ENCODE measurements at places on chromosomes 1 and 21. TPM values are rescaled to one million over a fixed set of nuclear protein-coding genes. Genes with fewer than 3 reads are reported as not detected.

DNA sequence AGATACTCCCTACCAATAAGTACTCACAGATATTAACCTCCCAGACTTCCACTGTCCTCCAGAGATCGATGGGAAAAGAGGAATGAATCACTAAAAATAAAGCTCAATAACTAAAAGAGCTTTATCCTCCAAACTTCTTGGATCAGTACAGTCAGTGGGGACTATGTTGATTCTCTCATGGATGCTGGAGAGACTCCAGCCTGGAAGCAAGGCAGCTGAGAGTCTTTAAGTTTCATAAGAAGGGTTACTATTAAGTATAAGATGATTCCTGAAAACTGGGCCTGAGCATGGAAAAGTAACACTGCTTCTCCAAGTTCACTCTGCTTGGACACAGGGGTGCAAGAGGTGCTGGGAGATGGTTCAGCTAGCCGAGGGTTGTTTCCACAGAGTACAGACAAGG lies 6.2 kb upstream of the DDR2 start:
- no peak for DNase-seq
- H3K4me1 ChIP-seq = peaks cover 41% of the 10 kb centered on the region
- no peaks in the 10 kb centered on the region for H3K27me3 ChIP-seq
- H3K36me3 ChIP-seq = no peaks in the 10 kb centered on the region

DNA sequence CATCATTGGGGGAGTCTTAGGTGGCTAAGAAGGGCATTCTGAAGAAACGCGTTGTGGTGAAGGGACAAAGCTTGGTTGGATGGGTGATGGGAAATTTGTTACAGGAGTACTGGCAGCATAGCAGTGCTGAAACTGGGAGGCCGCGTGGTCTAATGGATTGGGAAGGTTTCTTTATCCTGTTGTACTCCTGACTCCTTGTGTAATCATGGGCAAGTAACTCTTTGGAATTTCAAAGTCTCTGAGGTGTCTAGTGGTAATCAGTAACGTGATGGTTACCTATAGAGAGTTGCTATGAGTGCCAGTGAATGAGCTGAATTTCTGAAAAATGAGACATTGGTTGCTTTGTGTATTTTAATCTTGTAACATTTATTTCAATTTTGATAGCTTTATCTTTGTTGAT lies 18.5 kb downstream of the DONSON start:
- H3K36me3 ChIP-seq = peaks cover 91% of the 10 kb centered on the region
- H3K27me3 ChIP-seq = no peaks in the 10 kb centered on the region
- no peaks in the 10 kb centered on the region for H3K4me1 ChIP-seq
- no peak overlapping the region for H3K27ac ChIP-seq
- no peak for DNase-seq

- H3K27ac ChIP-seq = no peak overlapping the region
- DNase-seq = no peak
- H3K27me3 ChIP-seq = no peaks in the 10 kb centered on the region
- H3K36me3 ChIP-seq = peaks cover 4% of the 10 kb centered on the region
Measured at GRCh38 chr1:37865348-37866120, 6.1 kb upstream of the MTF1 start.

DEPDC1 gene
- 70.3 TPM for total RNA-seq

HIPK1 gene
- 71.8 TPM for total RNA-seq

DNA sequence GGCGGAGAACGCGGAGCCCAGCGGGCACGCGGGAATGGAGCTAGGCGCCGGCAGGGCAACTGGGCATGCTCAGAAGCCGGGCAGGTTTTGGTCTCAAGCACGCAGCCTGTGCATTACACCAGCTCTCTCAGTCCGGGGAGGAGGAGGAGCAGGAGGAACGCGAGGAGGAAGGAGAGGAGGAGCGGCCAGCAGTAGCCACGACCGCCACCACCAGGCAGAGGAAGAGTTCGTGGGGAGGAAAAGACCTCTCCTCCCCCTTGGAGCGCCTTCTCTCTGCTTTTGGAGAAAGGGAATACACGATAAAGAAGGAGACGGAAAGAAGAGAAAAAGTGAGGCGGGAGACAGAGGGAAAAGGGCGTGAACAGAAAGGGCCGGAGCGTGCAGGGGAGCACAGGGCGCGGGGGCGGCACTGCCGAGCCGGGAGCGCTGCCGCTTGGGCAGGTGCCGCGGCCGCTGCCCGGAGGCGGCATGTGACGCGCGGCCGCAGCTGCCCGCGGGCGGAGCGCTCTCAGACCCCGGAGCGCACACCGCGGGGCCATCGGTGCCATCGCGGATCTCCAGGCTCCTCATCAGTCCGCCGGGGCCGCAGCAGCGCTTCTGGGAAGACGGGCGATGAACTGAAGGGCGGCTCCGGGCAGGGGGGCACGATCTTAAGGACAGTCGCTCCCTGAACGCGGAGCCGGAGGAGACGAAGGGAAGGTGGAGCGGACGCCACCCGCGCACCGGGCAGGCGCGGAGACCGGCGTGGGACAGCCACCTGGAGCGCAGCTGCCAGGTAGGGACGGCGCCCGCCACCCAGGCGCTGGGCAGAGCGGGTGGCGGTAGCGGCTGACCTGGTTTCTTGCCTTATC lies at the start of gene CHRM3:
Gene CHRM3 (plus strand): TSS at position 116 of the 851 bp plus-strand sequence. CDS start 520,884 bp downstream, outside the sequence.
- H3K27ac ChIP-seq = no peak within 1 kb of the TSS
- peaks cover 42% of the 10 kb centered on the region for H3K27me3 ChIP-seq
- H3K36me3 ChIP-seq = no peaks in the 10 kb centered on the region
- DNase-seq = no peak
- H3K4me1 ChIP-seq = no peaks in the 10 kb centered on the region
- H3K4me3 ChIP-seq = no peak within 1 kb of the TSS

DNA sequence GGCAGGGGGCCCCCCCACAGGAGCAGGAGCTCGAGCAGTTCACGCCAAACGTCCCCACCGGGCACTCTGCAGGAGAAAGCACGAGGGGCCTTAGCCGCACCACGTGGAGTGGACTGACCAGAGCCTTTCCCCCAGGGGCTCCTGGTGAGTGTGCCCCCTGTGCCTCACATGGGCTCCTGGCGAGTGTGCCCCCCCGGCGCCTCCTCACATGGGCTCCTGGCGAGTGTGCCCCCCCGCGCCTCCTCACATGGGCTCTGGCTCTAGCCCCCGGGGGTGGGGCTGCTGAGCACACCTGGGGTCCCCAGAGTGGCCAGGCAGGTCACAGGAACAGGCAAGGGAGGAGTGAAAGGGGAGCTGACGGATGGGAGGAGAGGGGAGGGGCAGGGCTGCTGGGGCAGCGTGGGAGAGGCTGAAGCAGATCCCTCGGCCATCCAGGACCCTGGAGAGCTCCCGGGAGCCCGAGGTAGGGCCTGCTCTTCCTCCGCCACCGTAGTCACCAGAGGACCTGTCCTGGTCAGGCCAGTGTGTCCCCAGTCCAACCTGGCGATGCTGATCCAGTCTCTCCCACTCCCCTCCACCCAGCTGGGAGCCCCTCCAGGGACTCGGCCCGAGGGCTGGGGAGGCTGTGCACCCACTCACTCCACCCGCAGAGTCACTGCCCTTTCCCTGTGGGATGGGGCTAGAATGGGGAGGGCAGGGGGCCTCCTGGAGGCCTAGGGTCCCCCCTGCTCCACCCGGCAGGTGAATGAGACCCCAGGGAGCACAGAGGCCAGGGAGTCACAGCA lies 47.6 kb downstream of the ARHGEF16 start:
- H3K4me1 ChIP-seq = no peaks in the 10 kb centered on the region
- H3K4me3 ChIP-seq = no peak overlapping the region
- DNase-seq = peak; percentile 60
- H3K27me3 ChIP-seq = no peaks in the 10 kb centered on the region

DNA sequence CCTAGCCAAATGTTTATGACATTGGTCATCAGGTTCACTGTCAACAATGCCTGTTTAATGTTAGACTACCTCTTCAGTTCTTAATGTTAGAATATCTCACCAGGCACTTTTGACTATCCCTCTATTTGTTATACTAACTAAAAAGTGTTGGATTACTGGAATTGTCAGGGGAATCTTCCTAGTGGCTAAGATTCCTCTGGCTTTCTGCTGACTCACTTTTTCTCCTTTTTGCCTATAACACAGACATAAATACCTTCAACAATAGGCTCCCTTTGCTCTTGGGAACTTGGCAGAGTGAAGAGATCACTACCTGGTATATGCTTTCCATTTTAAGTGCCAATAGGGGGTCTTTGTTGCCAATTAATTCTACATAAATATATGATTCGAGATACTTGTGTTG lies 68.5 kb downstream of the TMEM200B start:
- H3K36me3 ChIP-seq = peaks cover 76% of the 10 kb centered on the region
- H3K4me3 ChIP-seq = no peak overlapping the region
- no peak for DNase-seq
- H3K27me3 ChIP-seq = no peaks in the 10 kb centered on the region
- H3K27ac ChIP-seq = no peak overlapping the region

MMP23B gene
- 0.55 TPM for total RNA-seq

GRCh38 chr1:30272277-30273020 lies 450.9 kb downstream of the MATN1 start:
- H3K27me3 ChIP-seq = no peaks in the 10 kb centered on the region
- peaks cover 62% of the 10 kb centered on the region for H3K4me1 ChIP-seq
- no peaks in the 10 kb centered on the region for H3K36me3 ChIP-seq
- H3K27ac ChIP-seq = peak overlapping the region; percentile 81

GRCh38 chr1:27513528-27513927 lies 23.6 kb upstream of the WASF2 start:
- no peaks in the 10 kb centered on the region for H3K4me1 ChIP-seq
- no peaks in the 10 kb centered on the region for H3K36me3 ChIP-seq
- no peaks in the 10 kb centered on the region for H3K27me3 ChIP-seq
- H3K4me3 ChIP-seq = no peak overlapping the region

SCNM1 gene
- 57.5 TPM for total RNA-seq

KCNE2 gene
- 0.31 TPM for total RNA-seq

DNA sequence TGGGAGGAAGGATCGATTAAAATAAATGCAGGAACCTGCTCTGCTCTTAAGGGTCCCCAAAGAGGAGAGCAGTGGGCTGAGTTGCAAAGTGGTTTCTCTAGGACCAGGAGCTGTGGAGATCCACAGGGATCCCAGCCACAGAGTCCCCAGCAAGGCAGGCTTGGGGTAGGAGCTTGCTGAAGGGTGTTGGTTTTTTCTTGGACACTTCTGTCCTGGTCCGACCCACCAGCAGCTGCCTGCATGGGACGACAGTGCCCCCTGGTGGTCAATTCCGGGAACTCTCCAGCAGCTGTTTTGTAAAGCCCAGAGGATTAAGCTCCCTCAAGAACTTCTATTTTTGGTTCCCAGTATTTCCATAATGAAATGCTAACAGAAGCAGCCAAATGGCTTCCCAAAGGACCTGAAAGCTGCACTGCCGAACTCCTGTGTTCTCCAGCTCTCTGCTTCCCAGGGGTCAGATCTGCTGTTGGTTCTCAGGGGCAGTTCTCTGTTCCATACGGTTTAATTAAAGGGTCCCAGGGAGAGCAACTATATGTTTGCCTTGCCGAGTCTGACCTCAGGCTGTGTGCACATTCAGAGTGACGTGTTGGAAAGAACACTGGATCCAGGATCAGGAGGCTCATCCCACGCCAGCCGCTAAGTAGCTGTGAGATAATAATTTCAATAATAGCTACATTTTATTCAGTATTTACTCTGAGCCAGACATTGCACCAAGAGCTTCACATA lies 23.2 kb downstream of the NENF start:
- H3K4me3 ChIP-seq = no peak overlapping the region
- H3K27me3 ChIP-seq = no peaks in the 10 kb centered on the region
- no peaks in the 10 kb centered on the region for H3K36me3 ChIP-seq
- H3K4me1 ChIP-seq = no peaks in the 10 kb centered on the region
- H3K27ac ChIP-seq = no peak overlapping the region
- peak; percentile 86 for DNase-seq

DNA sequence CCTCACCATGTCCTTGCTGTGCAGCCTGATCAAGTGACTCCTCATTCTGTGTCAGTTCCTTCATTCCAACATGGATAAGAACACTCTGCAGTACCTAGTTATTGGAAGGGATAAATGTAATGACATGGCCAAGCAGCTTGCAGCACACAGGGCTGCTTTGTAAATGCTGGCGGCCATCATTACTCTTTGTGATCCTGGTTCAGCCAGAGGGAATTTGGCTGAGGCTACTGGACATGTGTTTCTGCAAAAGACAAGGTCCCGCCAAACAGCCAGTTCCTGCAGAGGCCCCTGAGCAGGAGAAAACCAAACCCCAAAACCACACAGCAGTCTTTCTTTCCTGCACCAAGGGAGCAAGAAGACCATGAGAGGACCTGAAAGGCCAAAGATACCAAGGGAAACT lies 495.8 kb downstream of the AJAP1 start:
- H3K36me3 ChIP-seq = no peaks in the 10 kb centered on the region
- H3K4me1 ChIP-seq = no peaks in the 10 kb centered on the region
- DNase-seq = no peak
- H3K27ac ChIP-seq = no peak overlapping the region
- no peaks in the 10 kb centered on the region for H3K27me3 ChIP-seq

GRCh38 chr1:87478231-87478630 lies 149.6 kb downstream of the LMO4 start:
- no peak overlapping the region for H3K4me3 ChIP-seq
- no peaks in the 10 kb centered on the region for H3K27me3 ChIP-seq

- no peak overlapping the region for H3K27ac ChIP-seq
- no peak overlapping the region for H3K4me3 ChIP-seq
- H3K36me3 ChIP-seq = no peaks in the 10 kb centered on the region
- no peak for DNase-seq
Measured at GRCh38 chr1:79012500-79012899, 6.0 kb upstream of the ADGRL4 start.

- no peaks in the 10 kb centered on the region for H3K4me1 ChIP-seq
- no peaks in the 10 kb centered on the region for H3K36me3 ChIP-seq
- H3K27ac ChIP-seq = no peak overlapping the region
Measured at GRCh38 chr1:247113733-247114271, 9.6 kb upstream of the ZNF669 start.

GRCh38 chr1:197928849-197929336 lies 11.7 kb downstream of the LHX9 start:
- no peak for DNase-seq
- peaks cover 35% of the 10 kb centered on the region for H3K27me3 ChIP-seq
- H3K36me3 ChIP-seq = no peaks in the 10 kb centered on the region
- no peak overlapping the region for H3K4me3 ChIP-seq
- peaks cover 4% of the 10 kb centered on the region for H3K4me1 ChIP-seq

DNA sequence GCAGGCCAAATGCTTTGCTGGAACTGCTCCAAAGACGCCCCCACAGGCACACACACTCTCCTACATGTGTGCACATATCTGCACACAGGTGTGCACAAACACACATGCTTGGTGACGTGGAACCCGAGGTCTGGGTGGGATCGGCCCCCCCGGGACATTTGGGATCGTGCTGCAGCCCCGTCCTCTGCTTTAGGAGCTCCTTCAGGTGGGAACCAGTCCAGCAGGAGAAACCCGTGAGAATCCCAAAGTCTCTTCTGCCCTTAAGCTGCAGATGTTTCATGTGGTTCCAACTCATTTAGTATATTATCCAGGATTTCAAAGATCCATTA lies 38.6 kb downstream of the UBE2G2 start:
- no peaks in the 10 kb centered on the region for H3K27me3 ChIP-seq
- H3K4me1 ChIP-seq = peaks cover 7% of the 10 kb centered on the region
- DNase-seq = no peak
- H3K4me3 ChIP-seq = no peak overlapping the region
- no peaks in the 10 kb centered on the region for H3K36me3 ChIP-seq

GRCh38 chr1:59375321-59376220 lies 78.7 kb downstream of the FGGY start:
- no peak overlapping the region for H3K4me3 ChIP-seq
- no peaks in the 10 kb centered on the region for H3K27me3 ChIP-seq
- no peak overlapping the region for H3K27ac ChIP-seq

OR2L5 gene
- total RNA-seq = not detected

- no peaks in the 10 kb centered on the region for H3K36me3 ChIP-seq
- no peak overlapping the region for H3K27ac ChIP-seq
Measured at GRCh38 chr1:45172005-45172404, 34.4 kb downstream of the ZSWIM5 start.

CD84 gene
- total RNA-seq = not detected

WDR64 gene
- total RNA-seq = not detected

GRCh38 chr1:180372728-180373127 lies 129.6 kb downstream of the ACBD6 start:
- DNase-seq = no peak
- no peaks in the 10 kb centered on the region for H3K36me3 ChIP-seq
- H3K4me1 ChIP-seq = no peaks in the 10 kb centered on the region
- no peak overlapping the region for H3K4me3 ChIP-seq
- no peak overlapping the region for H3K27ac ChIP-seq

TDRD5 gene
- total RNA-seq = not detected

All from A673 (cell line).